Left ventricle myocardium inferior (tissue), 1 donor: ENCODE measurements at places on chromosomes 5 and 9.

- DNase-seq, result no peak
These were observed 4.1 kb downstream of the SMIM32 start for GRCh38 chr5:136188859-136189258.

DNA sequence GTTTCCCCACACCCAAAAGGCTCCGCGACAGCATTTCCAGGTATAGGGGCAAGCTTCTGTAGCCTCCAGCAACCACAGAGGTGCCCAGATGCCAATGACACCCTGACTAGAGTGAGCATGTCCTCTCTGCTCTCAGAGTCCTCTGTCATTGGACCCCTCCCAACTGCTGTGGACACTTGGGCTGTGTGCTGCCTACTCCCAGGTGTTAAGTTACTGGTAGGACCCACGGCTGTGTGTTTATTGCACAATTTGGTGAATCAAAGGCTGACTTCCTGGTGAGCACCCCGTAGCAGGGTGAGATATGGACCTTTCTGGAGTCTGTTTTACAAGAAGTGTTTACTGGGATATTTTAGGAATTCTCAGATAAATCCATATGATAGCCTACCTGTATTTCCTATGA is 36.0 kb downstream of the SH3GL2 start:
- DNase-seq, result no peak

GRCh38 chr9:127027694-127028093 is 94.7 kb downstream of the ANGPTL2 start:
- DNase-seq, result no peak

DNA sequence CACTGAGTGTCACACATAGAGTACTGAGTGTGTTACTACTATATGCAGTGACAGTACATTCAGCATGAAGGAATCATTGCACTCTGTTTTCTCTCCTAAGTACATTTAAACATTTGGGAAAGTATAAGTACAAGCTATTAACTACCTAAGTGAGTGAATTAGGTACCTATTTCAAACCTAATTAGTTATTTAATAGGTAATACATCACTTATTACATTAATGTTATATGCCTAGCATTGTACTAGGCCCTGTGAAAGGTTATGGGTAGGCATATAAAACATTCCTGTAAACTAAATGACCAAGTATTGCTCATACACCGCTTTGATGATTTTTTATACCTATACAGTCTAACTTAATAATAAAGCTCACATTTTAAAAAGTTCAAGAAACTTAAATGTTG is 25.7 kb upstream of the PPP3R2 start:
- no peak for DNase-seq

GRCh38 chr9:136685790-136686533 is 1.3 kb downstream of the AGPAT2 start:
- peak; percentile 27 for DNase-seq

DNA sequence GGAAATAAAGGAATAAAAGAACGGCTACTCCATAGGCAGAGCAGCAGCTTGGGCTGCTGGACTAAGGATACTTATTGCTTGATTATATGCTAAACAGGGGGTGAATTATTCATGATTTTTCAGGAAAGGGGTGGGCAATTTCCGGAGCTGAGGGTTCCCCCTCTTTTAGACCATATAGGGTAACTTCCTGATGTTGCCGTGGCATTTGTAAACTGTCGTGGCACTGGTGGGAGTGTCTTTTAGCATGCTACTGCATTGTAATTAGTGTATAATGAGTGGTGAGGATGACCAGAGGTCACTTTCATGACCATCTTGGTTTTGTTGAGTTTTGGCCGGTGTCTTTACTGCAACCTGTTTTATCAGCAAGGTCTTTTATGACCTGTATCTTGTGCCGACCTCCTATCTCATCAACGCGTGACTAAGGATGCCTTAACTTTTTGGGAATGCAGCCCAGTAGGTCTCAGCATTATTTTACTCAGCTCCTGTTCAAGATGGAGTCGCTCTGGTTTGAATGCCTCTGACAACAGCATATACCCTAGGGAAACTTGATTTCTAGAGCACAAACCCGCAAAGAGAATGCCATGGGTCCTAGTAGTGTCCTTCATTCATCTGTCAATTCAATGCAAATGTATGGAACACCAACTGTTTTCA is 47.8 kb upstream of the PWWP2A start:
- no peak for DNase-seq

GRCh38 chr9:6880626-6881025 is 122.9 kb downstream of the KDM4C start:
- no peak for DNase-seq

DNA sequence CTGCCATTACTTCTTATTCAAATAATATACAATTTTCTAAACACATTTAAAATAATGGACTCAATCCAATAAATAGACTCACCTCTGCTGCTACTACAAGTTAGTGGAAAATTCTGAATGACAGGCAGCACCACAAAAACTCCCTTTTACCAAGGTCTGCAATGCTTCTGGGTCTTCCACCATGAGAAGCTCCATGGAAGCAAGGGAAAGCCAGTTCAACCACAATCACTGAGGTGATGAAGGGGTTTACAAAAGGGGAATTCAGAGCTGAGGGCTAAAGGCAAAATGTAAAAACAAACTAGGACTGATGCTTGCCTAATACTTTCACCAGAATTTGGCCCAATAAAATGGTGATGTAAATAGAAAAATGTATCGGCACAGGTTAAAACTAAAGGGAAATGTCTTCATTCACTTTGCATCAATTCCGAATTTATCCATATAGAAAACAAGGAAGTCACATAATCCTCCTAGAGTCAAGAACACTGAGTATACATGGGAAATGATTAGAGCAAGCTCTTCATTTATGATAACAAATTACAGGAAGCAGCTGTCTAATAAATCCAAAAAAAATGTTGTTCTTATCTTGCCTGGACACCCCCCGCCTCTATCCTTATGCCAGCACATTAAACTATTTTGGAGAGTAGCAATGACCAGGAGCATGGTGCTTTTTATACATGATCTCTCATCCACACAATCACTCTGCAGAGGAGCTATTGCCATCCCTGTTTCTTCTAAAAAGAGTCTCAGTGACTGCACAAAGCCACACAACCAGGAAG is 66.3 kb upstream of the NFIB start:
- no peak for DNase-seq
